ENCODE measurements at places on chromosomes 1 and 21. TPM values are rescaled to one million over a fixed set of nuclear protein-coding genes. Genes with fewer than 3 reads are reported as not detected.

DNA sequence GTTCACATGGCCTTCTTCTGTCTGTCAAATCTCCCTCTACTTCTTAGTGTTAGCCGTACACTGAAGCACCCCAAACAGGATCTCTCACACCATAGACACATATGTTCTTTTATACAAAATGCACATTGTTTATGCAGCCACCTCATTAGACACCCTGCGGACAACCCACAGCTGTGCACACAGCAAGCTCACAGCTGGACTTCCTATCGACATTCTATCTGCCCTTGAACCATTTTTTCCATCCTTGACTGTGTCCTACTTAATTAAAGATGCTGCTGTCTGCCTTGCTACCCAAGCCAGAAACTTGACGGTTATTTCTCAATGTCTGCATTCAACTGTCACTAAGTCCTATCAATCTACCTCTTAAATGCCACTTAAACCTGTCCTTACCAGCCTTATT is 3.2 kb upstream of the ZBTB21 start:
- DNase-seq: no peak

- peak; percentile 90 for DNase-seq
These were observed 56.5 kb downstream of the SDC3 start for GRCh38 chr1:30852026-30852425.

GRCh38 chr1:226121587-226122400 is 59.3 kb downstream of the H3-3A start:
- peak; percentile 86 for DNase-seq

The DYRK3 gene
- total RNA-seq: 11.3 TPM

The MNDA gene
- total RNA-seq: 6.9 TPM

The RIIAD1 gene
- total RNA-seq: 4.3 TPM

Data from cardiac septum (tissue), 1 donor.